AG09319 (cell line): ENCODE measurements at places on chromosomes 12 and 14.
A peak's percentile ranks its signal among the peaks of the same experiment; 100 is the strongest.

GRCh38 chr14:23284654-23285529 is 1.0 kb downstream of the HOMEZ start:
- no peak for DNase-seq

- DNase-seq: no peak
Observed at GRCh38 chr14:63543826-63544406, 739 bp upstream of the PPP2R5E start.

- no peak for DNase-seq
Observed at GRCh38 chr12:95605875-95606274, 54.6 kb upstream of the USP44 start.

GRCh38 chr12:97151481-97151880 is 244.4 kb downstream of the NEDD1 start:
- DNase-seq: no peak

DNA sequence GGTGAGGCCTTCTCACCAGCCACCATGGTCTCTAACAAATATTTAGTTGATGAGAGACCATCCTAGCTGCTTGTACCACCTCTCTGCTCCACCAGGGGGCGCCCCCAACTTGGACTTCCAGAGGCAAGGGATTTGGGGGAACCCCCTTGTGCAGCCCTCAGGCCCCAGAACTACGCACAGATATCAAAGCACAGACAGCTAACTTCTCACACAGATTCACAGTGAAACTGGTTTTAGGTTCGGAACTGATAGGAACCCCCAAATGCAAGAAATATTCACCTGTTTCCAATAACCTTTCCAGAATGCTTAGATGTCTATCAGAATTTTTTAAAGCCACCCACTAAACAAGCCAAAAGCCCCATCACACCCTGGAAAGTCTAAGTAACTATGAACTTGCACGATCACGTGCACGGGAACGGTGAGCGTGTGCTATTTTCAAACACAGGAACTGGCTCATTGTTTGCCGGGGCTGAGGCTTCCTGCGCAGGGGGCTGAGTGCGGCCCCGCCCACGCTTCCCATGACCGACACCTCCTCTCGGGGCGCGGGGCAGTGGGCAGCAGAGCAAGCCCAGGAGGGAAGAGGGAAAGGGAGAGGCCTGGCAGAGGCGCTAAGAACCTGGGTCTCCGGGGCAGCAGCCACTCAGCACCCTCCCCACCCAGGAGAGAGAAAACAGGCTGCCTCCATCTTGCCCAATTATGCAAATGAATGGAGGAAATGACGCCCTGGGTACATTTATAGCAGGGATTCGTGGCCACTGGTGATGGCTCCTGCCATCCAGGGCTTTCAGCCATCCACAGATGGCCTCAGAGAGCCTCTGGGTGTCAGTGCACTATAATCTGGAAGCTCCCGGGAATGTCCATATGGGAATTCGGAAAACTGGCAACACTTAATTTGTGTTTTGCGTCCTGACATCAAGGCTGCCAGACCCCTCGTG is 79.4 kb upstream of the GPR68 start:
- DNase-seq: peak; percentile 28

DNA sequence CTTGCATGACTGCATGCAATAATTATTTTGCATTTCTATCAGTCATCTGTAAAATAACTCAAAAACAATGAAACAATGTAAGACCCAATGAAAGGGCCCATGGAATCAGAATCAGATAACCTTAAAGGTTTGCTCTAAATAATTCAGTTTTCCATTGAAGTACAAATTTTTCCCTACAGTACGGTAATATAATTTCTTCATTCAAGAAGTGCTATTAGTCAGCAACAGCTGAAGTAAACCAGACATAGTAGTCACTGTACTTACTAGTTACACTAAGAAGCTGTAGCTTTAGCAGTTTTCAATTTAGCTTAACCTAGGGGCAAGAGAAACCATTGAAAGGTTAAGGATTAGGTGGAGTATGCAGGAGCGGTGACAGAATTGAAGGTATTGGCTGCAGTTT is 43.5 kb downstream of the BCAT1 start:
- DNase-seq: no peak

DNA sequence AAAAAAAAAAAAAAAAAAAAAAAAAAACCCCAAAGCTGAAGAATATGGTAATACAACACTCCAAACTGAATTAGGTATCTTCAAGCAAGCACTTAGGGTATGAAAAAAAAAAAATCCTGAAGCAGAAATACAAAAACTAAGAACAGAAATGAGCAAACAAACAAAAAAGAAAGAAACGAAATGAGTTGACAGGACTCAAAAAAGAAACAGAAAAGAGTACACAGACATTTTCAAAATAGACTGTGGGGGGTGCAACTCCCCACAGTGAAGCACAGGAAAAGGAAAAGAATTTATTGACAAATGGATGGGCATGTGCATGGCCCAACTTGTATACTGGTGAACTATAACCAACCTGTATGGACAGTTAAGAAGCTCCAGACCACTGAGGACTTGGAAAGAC is 24.6 kb downstream of the RPS6KA5 start:
- no peak for DNase-seq

DNA sequence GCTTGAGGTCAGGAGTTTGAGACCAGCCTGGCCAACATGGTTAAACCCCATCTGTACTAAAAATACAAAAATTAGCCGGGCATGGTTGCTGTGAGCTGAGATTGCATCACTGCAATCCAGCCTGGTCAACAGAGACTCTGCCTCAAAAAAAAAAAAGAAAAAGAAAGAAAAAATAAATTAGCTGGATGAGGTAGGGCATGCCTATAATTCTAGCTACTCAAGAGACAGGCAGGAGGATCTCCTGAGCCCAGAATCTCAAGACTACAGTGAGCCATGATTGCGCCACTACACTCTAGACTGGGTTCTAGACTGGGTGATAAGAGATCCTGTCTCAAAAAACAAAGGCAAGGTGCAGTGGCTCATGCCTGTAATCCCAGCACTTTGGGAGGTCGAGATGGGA is 16.9 kb downstream of the PPP4R3A start:
- DNase-seq: no peak

DNA sequence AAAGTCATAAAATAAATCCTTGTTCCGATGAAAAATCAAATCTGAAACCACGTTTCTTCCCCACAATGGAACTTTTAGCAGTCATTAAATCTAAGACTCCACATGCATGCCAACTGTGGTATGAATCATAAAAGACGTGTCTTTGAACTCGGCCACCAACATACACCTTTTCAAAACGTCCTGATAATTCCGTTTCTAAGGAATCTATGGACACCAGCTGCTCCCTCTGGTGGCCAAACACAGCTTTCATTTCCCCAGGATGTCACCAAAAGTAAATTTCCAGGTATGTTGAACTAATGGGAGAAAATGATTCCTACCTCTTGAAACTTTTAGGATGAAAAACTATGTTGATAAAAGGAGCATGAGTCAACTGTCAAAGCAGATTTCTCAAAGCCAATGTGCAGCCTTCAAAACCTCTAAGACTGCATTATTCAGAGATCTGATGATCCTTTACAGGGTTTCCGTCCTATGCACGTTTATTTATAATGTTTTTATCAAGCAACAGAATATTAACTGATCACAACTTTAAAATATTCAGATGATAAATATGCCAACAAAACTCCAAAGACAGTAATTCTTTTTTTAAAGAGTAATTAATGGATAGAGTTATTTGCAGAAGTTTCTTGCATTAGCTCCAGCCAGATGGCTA is 96.2 kb downstream of the CIT start:
- no peak for DNase-seq

- peak; percentile 79 for DNase-seq
Observed at GRCh38 chr12:67681105-67681778, 32.7 kb downstream of the DYRK2 start.

- DNase-seq: no peak
Observed at GRCh38 chr14:29242755-29243754, 476.5 kb downstream of the FOXG1 start.

GRCh38 chr12:103181366-103182152 is 224.1 kb downstream of the ASCL1 start:
- DNase-seq: no peak

GRCh38 chr12:40002178-40003169 is 103.4 kb downstream of the SLC2A13 start:
- no peak for DNase-seq

GRCh38 chr14:106681161-106681560 is 1154.8 kb downstream of the TMEM121 start:
- no peak for DNase-seq

- DNase-seq: no peak
Observed at GRCh38 chr14:58566979-58567378, 70.8 kb upstream of the DACT1 start.

- no peak for DNase-seq
Observed at GRCh38 chr12:127726671-127727315, 540.2 kb upstream of the TMEM132C start.

- DNase-seq: no peak
Observed at GRCh38 chr12:131698286-131698685, 12.6 kb upstream of the SFSWAP start.

- no peak for DNase-seq
Observed at GRCh38 chr12:79648881-79649280, 41.9 kb downstream of the PAWR start.

DNA sequence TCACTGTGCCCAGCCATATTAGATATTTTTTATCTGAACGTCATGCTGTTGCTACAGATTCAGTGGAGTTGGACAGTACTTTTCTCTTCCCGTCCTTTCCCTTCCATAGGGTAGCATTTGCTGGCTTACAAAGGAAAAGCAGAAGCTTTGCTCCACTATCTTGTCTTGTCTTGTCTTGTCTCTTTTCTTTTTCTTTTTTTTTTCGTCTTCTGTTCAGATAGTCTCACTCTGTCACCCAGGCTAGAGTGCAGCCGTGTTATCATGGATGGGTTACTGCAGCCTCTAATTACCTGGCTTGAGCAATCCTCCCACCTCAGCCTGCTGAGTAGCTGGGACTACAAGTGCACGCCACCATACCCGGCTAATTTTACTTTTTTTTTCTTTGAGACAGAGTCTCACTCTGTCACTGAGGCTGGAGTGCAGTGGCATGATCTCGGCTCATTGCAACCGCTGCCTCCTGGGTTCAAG is 21.1 kb downstream of the OR10G3 start:
- DNase-seq: no peak

DNA sequence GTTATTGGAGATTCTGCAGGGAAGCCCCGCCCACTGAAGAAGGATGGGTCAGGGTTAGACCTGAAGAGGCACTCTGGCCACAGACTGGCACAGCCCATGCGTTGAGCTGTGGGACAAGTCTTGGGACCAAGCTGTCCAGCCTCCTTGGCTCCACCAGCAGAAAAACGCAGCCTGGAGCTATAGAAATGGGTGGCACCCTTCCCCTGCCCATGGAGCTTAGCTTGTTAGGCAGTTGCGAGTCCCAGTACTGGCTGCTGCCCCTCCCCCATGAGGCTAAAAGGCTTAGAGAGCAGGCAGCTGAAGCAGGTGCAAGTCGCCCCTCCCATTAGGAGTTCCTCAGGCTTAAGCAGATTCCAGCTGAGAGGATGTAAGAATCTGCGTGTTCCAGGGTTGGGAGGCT is 1124.0 kb upstream of the TMEM132C start:
- DNase-seq: no peak

- no peak for DNase-seq
Observed at GRCh38 chr12:26340649-26341048, 145.3 kb downstream of the SSPN start.

DNA sequence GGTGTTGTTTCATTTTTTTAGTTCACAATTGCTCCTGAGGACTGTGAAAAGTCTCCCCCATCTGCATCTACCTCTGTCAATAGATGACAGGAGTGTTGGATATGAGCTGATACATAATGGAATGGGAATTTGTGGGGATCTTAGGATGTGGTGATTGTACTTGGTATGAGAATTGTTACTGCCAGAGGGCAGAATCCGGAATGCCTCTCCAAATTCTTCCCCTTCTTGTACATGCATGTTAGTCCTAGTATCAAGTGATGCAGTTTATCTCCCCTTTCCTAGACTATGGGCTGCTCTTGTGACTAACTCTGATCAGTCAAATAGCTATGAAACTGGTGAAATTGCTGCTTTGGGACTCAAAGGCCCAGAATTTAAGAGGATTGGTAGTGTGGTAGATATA is 24.8 kb upstream of the NOVA1 start:
- no peak for DNase-seq

DNA sequence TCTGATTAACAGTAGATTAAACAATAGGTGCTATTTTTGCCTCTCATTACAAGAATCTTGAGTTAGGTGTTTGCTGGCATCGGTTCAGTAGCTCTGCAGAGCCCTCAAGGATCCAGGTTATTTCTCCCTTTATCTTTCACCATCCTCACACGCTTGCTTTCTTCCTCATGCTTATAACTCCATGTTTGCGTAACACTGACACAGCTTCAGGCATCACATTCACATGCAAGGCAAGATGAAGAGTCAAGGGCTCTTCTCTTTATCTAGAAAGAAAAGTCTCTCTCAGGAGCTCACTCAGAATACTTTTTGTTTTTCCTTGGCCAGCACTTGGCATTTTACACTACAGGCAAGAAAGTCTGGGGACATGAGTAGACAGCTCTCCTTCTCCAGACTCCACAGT is 24.2 kb upstream of the PTHLH start:
- no peak for DNase-seq

- DNase-seq: no peak
Observed at GRCh38 chr14:61567838-61568571, 127.3 kb upstream of the HIF1A start.

- no peak for DNase-seq
Observed at GRCh38 chr14:72892103-72892878, 1.6 kb downstream of the DPF3 start.

DNA sequence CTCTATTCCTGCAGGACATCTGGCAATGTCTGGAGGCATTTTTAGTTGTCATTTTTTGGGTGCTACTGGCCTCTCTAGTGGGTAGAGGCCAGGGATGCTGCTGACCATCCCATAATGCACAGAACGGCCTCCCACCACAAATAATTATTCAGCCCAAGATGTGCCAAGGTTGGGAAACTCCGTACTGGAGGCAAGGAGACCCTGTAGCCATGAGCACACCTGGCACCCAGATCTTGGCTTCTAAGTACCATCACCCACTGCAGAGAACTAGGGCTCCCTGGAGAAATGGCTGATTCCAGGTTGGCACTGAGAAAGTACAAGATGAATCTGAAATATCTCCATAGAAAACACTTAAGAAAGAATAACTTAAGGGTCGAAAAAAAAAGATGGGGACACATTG is 81.7 kb downstream of the RBM19 start:
- DNase-seq: no peak

DNA sequence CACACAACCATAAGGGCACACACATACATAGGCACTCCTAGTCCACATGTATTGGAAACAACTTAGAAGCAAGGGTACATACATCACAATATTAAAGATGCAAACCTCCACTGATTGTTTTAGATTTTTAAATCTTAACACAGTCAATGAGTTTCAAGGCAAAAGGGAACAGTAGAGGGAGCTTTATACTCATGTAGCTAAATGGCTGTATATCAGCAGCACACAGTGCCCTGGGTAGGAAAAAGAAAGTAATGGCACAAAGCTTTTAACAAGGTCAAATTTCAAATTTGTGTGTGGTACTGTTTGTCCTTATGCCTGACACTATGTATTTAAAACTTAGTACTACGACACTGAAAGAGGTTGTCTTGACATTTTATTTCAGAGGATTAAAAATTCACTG is 262.0 kb downstream of the MED13L start:
- peak; percentile 43 for DNase-seq

GRCh38 chr12:104863296-104863948 is 94.7 kb downstream of the SLC41A2 start:
- DNase-seq: peak; percentile 47

- peak; percentile 45 for DNase-seq
Observed at GRCh38 chr14:71472356-71473340, 459.6 kb upstream of the RGS6 start.

GRCh38 chr12:100919116-100919515 is 124.5 kb downstream of the ANO4 start:
- no peak for DNase-seq

- DNase-seq: no peak
Observed at GRCh38 chr14:37172936-37173614, 669 bp upstream of the SLC25A21 start.

- DNase-seq: no peak
Observed at GRCh38 chr12:129687731-129688130, 216.1 kb downstream of the TMEM132D start.
